ENCODE measurements at places on chromosomes 12 and 14. TPM values are rescaled to one million over a fixed set of nuclear protein-coding genes. Genes with fewer than 3 reads are reported as not detected.
A peak's percentile ranks its signal among the peaks of the same experiment; 100 is the strongest.

The DIO3 gene
- 6.1 TPM for total RNA-seq

GRCh38 chr12:64531665-64532334, 78.5 kb upstream of the RASSF3 start:
- H3K4me1 ChIP-seq = no peaks in the 10 kb centered on the region
- no peaks in the 10 kb centered on the region for H3K27me3 ChIP-seq
- H3K4me3 ChIP-seq = no peak overlapping the region
- DNase-seq = no peak

- no peak for DNase-seq
- H3K4me3 ChIP-seq = no peak overlapping the region
- H3K4me1 ChIP-seq = no peaks in the 10 kb centered on the region
- no peaks in the 10 kb centered on the region for H3K27me3 ChIP-seq
- no peak overlapping the region for H3K27ac ChIP-seq
Measured at GRCh38 chr14:24542346-24542936, 33.6 kb downstream of the CTSG start.

- H3K4me3 ChIP-seq = no peak overlapping the region
- H3K36me3 ChIP-seq = no peaks in the 10 kb centered on the region
- H3K27me3 ChIP-seq = peaks cover 54% of the 10 kb centered on the region
Measured at GRCh38 chr14:36512585-36513003, 7.4 kb downstream of the NKX2-1 start.

The MUCL1 gene
- 15.4 TPM for total RNA-seq

DNA sequence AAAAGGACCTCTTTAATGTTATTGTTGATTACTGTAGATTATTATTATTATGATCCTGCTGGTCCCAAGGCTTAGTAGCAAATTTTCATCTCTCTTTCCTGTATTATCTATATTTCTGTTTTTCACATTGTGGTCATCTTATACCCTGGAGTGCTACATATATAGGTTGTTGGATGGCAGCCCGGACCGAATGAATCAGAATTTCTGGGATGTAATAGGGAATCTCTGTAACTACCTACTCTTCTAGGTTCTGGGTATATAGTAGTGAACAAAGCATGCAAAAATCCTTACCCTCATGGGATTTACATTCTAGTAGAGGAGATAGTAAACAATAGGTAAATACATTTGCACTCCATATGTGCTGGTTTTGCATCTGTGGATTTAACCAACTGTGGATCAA, 31.4 kb downstream of the NUBPL start:
- DNase-seq = no peak
- no peak overlapping the region for H3K4me3 ChIP-seq
- no peaks in the 10 kb centered on the region for H3K27me3 ChIP-seq
- no peaks in the 10 kb centered on the region for H3K36me3 ChIP-seq

DNA sequence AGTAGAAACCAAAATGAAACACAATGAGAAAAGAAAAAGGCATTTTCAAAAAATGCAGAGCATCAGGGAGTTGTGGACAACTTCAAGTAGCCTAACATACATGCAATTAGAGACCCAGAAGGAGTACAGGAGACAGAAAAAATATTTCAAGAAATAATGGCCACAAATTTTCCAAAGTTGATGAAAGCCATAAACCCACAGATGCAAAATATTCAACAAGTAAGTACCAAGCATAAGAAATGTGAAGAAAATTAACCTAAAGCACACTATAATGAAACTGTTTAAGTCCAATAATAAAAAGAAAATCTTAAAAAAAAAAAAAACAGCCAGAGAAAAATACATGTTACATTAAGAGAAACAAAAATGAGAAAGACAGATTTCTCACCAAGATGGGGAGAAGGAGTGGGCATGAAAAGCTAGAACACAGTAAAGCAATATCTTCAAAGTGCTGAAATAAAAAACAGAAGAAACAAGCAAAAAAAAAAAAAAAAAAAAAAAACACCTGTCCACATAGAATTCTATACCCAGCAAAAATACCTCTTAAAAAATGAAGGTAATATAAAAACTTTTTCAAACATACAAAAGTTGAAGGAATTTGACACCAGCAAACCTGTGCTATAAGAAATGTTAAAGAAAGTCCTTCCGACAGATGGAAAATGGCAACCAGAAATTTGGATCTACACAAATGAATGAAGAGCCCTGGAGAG, 77.1 kb downstream of the PRKAB1 start:
- no peak overlapping the region for H3K27ac ChIP-seq
- H3K27me3 ChIP-seq = peaks cover 1% of the 10 kb centered on the region
- H3K36me3 ChIP-seq = peaks cover 19% of the 10 kb centered on the region
- no peaks in the 10 kb centered on the region for H3K4me1 ChIP-seq

- H3K4me1 ChIP-seq = no peaks in the 10 kb centered on the region
- H3K27ac ChIP-seq = no peak overlapping the region
- H3K4me3 ChIP-seq = no peak overlapping the region
- H3K36me3 ChIP-seq = no peaks in the 10 kb centered on the region
Measured at GRCh38 chr12:52805000-52805399, 8.9 kb downstream of the KRT4 start.

The ABCD2 gene
- not detected for total RNA-seq

DNA sequence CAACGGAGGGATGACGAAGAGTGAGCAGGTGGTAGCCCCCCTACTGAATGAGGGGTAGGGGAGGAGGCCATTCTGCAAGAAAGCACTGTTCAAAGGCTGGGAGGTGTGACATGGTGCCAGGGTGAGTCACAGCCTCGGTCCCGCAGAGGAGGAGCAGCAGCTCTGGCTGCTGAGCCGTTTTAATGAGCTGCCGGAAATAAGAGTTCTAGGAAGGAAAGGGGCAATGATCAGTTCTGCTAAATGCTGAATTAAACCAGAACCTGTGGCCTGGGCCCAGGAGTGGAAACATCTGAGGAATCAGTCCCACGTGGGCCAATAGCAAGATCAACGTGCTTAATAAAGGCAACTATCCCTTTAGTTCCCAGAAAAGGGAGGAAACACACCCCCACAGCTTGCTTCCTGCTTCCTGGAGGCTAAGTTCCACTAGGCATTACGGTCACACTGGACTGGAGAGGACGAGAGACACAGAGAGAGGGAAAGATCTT, 3.6 kb downstream of the ABCD4 start:
- peak overlapping the region; percentile 99 for H3K27ac ChIP-seq
- peak overlapping the region; percentile 91 for H3K4me3 ChIP-seq
- peak; percentile 50 for DNase-seq
- peaks cover 12% of the 10 kb centered on the region for H3K27me3 ChIP-seq

- H3K27me3 ChIP-seq = peaks cover 2% of the 10 kb centered on the region
- no peak for DNase-seq
- peaks cover 15% of the 10 kb centered on the region for H3K36me3 ChIP-seq
Measured at GRCh38 chr12:123948796-123949769, 23.5 kb downstream of the CCDC92 start.

- DNase-seq = no peak
- no peak overlapping the region for H3K4me3 ChIP-seq
- H3K4me1 ChIP-seq = peaks cover 25% of the 10 kb centered on the region
- H3K27me3 ChIP-seq = no peaks in the 10 kb centered on the region
- H3K27ac ChIP-seq = no peak overlapping the region
Measured at GRCh38 chr12:42469355-42470175, 120.0 kb downstream of the PRICKLE1 start.

DNA sequence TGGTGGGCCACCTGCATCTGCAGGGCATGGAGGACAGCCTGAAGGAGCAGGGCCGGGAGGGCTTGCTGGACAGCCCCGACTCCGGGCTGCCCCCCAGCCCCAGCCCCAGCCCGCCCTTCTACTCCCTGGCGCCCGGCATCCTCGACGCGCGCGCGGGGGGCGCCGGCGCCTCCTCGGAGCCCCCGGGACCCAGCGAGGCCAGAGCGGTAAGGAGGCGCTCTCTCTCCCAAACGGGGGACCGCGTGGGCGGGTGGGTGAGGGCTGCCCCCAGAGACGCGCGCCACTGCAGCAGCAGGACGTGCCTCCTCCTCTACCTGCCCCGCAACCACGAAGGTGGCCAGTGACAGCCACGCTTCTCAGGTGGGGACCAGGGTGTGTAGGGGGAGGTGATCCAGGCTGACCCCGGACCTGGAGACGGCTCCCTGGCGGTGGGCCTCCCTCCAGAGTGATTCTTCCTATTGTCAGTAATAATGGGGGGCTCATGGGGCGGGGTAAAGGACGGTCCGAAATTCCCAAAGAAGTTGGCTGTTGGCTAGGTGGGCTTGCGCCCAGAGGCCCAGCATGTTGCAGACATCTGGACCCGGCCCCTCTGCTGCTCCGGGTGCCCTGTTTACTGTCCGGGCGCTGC, 652 bp downstream of the RFLNA start:
- H3K4me1 ChIP-seq = peaks cover 22% of the 10 kb centered on the region
- H3K4me3 ChIP-seq = peak overlapping the region; percentile 91
- DNase-seq = no peak
- peaks cover 5% of the 10 kb centered on the region for H3K36me3 ChIP-seq

The EDDM3A gene
- not detected for total RNA-seq

- peaks cover 4% of the 10 kb centered on the region for H3K27me3 ChIP-seq
- no peak for DNase-seq
- H3K4me3 ChIP-seq = no peak overlapping the region
- no peaks in the 10 kb centered on the region for H3K36me3 ChIP-seq
- H3K27ac ChIP-seq = no peak overlapping the region
- no peaks in the 10 kb centered on the region for H3K4me1 ChIP-seq
Measured at GRCh38 chr14:96090441-96091148, 51.4 kb downstream of the C14orf132 start.

All from endothelial cell (in vitro differentiated cells).